NCI-H1105 treated with DMSO at 0.1 percent for 48 hours (cell line): ENCODE measurements at places on chromosomes 1 and 21.

DNA sequence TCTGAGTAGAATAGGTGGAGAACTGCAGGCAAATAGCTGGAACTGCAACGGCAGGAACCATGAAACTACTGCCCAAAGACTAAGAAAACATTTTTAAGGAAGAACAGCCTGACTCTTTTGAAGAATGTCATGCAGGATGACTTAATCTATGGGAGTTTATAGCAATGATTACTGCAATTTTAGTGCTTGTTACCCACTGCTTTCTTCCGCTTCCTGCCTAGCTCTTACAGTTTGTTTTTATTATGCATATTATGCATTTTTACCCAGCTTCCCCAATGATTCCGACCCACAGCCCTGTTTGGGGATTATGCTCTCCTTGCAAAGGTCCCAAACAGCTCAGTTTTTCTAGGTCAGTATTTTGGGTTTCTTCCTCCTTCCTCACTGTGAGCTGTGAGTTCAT, 71.2 kb downstream of the PCNX2 start:
- DNase-seq, result no peak

GRCh38 chr21:43772425-43772821, 3.7 kb downstream of the CSTB start:
- no peak for DNase-seq

GRCh38 chr1:6005276-6005917, 13.2 kb upstream of the NPHP4 start:
- DNase-seq, result no peak

GRCh38 chr1:8879464-8879921, 1.0 kb upstream of the ENO1 start:
- DNase-seq, result no peak

DNA sequence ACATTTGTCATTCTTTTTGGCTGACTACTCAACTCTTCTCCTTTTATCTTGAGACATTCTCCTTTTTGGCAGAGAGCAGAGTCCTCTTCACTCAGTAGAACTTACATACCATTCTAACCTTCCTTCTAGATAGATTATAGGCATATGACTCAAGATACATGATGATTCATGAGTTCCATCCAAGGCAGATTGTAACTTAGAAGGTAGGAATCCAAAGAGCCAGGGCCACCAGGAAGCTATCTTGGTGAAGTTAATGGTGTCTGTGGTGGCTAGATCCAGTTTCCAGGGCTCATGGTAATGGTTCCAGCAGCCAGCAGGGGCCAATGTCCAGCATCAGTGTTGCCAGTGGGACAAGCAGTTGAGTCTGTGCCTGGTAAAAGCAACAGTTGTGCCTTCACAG, 76.1 kb upstream of the KIAA0040 start:
- DNase-seq, result no peak

- DNase-seq, result peak; percentile 38
These were observed 507.1 kb upstream of the ZRANB2 start for GRCh38 chr1:71587961-71588360.

- no peak for DNase-seq
These were observed 281.1 kb downstream of the TTLL7 start for GRCh38 chr1:83717785-83718184.

DNA sequence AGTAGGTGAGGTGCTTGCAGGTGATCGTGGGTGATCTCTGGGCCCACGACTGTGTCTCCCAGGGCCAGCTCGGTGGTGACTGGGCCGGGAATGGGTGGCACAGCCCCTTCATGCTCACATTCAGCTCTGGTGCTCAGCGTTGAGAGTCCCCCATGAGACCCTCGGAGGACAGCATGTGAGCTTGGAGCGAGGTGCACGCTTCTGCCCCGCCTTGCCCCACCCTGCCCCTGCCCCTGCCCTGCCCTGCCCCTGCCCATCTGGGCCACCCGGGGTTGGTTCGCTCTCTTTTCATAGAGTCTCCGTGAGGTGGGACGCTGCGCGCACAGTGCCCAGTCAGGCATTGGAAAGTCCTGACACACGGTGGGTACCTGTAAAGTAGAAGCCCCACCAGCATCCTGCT, 75.3 kb upstream of the ACTL8 start:
- no peak for DNase-seq

- no peak for DNase-seq
These were observed 348.8 kb downstream of the HHAT start for GRCh38 chr1:210677533-210677932.

GRCh38 chr1:69315823-69316222, 251.9 kb upstream of the LRRC7 start:
- DNase-seq, result no peak

- peak; percentile 80 for DNase-seq
These were observed 14.9 kb upstream of the HJV start for GRCh38 chr1:146036241-146036964.

- DNase-seq, result no peak
These were observed 1.9 kb upstream of the PTPRU start for GRCh38 chr1:29234471-29234870.

DNA sequence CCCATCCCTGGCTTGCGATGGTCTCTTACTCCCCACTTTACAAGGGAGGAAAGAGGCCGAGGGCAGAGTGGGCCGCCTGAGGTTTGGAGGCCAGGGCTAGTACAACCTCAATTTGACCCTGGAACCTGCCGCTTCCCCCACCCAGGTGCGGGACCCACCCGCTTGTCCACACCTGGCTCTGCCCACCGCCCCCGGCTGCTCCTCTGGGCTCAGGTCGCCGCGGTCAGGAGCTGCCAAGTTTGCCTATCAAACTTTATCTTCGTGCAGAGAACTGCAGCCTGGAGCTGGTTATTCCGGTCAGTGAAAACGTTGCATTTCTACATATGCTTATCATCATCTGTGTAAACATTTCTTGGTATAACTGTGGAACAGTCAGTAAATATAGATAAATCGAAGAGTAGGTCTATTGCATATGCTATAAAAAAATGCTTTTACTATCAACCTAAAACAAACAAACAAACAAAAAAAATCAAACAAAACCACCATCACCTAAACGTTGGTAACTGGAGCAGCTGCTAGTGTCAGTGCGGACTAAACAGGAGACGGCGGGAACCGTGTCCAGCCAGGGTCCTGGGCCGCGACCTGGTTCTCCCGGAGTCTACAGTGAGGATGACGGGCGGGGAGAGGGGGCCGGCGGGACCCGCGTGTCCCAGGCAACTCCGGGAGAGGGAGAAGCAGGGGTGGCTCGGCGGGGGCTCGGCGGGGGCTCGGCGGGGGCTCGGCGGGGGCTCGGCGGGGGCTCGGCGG, 906 bp upstream of the ADARB1 start:
- DNase-seq, result peak; percentile 13

GRCh38 chr1:110475362-110476027, 24.5 kb downstream of the PROK1 start:
- no peak for DNase-seq

GRCh38 chr21:42708107-42708506, 54.7 kb downstream of the PDE9A start:
- DNase-seq, result no peak

DNA sequence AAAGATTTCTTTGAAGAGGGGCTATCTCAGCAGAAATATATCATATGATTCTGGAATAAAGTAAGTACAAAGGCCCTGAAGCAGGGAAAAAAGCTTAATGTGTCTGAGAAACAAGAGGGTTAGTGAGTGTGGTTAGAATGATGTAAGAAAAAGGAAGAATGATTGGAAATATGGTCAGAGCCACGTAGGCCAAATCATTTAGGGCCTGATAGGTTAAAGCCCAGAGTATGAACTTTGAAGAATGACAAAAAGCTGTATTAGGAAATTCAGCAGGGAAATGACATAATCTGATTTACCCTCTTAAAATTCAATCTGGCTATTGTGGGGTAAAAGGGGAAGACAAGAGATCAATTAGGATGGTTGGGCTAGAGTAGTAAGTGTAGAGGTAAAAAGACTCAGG, 69.0 kb upstream of the MUTYH start:
- no peak for DNase-seq

DNA sequence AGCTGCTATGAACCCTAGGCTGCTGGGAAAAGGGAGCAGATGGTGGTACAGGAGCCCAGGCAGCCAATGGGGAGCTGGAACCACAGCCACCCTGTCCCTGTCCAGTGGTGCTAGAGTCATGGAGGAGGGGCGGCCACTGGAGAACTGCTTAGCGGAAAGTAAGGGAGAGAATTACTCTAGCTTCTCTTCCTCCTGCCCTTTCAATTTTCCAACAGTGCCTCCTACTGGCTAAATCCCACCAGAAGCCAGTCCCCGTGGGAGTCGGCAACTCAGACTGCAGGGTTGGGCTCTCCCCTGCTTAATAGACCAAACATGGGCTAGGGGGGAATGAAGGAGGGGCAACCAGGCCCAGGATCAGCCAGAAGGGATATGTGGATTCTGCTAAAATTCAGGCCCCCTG, 154.5 kb downstream of the ACTL8 start:
- DNase-seq, result peak; percentile 19

GRCh38 chr1:197807216-197807615, 31.9 kb upstream of the DENND1B start:
- no peak for DNase-seq

DNA sequence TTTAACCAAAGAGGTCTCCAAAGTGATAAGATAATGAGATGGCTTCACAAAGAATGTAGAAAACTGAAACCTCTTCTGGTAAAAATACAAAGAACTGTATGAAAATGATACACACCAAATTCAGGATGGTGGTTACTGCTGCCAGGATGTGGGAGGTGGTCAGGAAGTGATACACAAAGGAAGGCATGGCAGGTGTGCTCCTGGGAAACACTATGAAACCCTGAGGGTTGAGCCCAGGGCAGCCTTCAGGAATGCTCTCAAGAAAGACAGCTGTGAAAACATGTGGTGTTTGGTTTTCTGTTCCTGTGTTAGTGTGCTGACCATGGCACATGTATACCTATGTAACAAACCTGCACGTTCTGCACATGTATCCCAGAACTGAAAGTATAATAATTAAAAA, 109.3 kb downstream of the NTNG1 start:
- DNase-seq, result peak; percentile 21

- no peak for DNase-seq
These were observed 48.3 kb upstream of the ARTN start for GRCh38 chr1:43885279-43885801.

GRCh38 chr21:33069994-33070743, at the start of gene OLIG1:
TSS of gene OLIG1 (plus strand) at chr21:33070141. CDS start at chr21:33070247, 106 bp downstream.
- DNase-seq, result peak; percentile 64

- DNase-seq, result no peak
These were observed 42.4 kb upstream of the AK4 start for GRCh38 chr1:65105596-65105995.

- no peak for DNase-seq
These were observed 43.9 kb upstream of the ADGRL2 start for GRCh38 chr1:81756872-81757271.

- DNase-seq, result no peak
These were observed 46.9 kb upstream of the LIN9 start for GRCh38 chr1:226355669-226356551.

DNA sequence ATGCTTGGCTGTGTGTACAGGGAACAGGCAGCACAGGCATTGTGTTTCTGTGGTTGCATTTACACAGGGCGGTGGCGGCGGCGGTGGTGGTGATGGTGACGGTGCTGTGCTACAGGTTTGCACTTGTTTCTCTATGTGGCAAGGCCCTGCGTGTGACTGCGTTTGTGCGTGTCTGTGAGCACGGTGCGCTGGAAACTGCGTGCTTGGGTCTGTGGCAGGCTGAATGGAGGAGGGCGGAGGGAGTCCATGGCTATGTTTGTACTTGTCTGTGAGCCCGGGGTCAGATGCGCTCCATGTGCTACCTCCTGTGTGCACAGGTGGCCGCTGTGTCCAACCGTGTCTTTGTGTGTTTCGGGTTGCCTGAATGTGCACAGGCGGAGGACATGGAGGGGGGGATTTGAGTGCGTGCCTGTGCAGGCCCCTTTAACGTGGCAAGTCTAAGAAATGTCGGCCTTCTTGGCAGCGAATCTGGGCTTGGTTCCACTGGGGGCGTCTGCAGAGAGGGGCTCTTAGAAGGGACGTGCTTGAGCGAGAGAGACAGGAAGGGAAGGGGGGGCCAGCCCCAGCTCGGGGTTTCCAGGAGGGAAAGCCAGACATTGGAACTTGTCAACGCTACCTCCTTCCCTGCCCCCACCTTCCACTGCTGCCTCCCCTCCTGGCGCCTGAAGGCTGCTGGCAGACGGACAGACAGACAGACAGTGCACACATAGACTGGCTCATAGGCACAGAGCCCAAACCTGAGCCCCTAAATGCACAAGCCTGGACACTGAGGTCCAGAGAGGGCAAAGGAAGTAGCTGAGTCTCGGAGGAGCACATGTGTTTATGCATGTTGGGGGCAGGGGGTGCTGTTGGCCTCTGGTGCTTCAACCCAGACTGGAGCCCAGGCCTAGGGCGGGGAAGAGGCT, 32.7 kb upstream of the WASF2 start:
- DNase-seq, result peak; percentile 74

DNA sequence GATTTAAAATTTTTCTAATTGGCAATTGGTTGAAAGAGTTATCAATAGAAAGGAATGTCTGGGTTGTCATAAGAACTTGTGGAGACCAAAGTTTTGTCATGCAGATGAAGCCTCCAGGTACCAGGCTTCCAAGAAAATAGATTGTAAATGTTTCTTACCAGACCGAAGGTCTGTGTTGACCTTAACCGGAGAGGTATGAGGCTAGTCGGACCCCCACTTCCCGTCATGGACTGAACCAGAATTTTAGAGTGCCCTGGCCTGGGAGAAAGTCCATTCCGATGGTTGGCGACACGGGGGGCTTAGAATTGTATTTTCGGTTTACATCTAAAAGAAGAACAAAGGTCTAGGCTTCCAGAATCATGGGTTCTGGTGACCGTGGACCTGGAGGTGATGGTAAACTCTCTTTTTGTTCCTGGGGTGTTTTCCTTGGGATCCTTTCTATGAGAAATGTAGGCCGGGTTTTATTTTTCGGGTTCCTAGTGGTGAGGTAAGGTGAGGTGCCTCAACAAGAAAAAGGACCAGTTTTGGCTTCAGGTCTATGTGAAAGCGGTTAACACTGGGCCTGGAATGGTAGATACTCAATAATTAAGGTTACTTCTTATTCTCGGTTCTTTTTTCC, 405 bp upstream of the UHMK1 start:
- no peak for DNase-seq

DNA sequence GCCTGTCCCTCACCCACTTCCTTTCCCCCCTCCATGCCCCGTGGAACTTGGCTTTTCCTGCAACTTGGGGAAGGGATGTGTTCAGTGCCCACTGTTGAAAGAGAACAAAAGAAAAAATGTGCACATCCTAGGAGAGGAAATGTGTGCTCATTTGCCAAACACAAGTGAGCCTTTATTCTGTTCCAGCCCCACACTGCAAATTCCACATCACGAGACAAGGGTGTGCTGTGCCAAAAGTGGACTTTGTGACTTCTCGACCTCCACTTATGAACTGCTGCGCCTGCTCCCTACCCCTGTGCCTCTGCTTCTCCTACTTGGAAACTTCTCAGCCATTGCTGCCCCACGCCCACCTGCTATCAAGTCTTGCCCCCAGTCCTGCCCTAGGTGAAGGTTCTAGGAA, 97.0 kb upstream of the GRIK3 start:
- no peak for DNase-seq

- no peak for DNase-seq
These were observed 2.9 kb upstream of the BSND start for GRCh38 chr1:54995835-54996234.
